Activated naive CD4-positive, alpha-beta T cell (primary cell): ENCODE measurements at places on chromosomes 11 and 22.

DNA sequence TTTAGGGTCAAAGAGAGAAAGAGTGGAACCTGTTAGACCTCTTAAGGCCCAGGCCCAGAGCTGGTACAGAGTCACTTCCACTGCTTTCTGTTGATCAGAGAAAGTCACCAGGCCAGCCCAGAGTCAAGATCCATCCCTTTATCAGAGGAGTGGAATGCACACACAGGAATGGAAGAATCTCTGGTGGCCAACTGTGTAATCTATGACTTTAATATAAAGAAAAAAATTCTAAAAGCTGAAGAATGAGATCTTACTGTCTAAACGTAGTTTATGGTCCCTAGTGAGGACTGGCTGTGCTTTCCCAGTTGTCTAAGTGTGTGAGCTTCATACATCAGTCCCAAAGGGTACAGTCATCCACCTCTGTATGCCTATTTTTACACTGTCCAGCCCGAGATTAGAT lies 51.0 kb downstream of the PPFIBP2 start:
- DNase-seq, result no peak

DNA sequence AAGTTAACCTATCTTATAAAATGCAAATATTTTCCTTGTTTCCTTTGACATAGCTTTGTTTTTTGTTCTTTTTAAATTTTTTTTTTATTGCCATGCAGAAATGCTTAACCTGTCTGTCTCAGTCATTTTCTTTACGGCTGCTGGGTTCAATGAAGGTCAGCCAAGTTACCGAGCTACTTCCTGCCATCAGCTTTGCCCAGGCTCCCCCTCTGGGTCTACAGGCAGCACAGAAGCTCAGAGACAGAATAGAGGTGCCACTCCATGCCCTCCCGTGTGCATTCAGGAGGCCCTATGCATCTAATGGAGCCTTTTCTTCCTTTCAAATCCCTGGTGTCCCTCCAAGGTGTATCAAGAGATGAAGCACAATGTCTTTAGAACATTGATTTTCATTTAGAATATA lies 411.0 kb upstream of the NARS2 start:
- DNase-seq, result no peak

- no peak for DNase-seq
Observed at GRCh38 chr11:20109731-20110445, 50.4 kb downstream of the DBX1 start.

DNA sequence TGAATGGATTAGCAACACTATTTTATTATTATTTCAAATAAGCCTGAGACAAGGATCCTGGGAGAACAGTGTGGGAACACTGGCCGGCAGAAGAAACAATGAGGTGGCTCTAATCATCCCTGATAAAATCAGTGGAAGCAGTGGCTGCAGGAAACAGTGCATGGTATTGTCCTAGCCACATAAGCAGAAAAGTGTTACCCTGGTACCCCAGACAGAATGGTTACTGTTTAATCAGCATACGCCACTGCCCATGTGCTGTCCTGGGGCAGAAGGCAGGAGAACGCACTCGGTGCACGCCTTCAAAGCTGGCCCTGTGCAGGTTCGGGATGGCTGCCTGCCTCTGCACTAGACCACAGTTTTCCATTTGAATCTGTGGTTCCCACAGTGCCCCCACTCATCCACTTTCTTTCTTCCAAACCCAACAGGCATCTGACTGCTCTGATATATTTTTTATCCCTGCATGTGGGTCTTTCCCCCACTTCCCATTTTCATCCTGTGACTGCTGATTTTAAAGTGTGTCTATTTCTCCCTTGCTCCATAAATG lies 25.7 kb downstream of the OPCML start:
- DNase-seq, result no peak

DNA sequence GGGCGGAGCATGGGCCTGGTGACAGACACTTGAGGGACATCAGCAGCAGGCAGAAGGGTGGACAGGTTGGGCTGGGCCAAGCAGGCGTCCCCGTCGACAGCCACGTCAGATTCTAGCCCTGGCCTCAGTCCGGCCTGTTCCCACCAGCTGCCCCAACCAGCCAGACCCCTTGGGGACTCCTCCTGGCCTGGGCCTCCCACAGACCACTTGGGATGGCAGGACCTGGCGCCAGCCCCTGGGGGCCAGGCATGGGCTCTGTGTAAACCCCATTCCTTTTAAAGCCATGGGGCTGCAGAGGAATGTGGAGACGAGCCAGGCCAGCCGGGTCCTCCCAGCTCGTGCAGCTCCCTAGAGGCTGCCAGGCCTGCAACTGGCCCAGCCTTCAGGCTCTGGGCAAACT lies 4.7 kb upstream of the SUSD2 start:
- DNase-seq, result no peak

GRCh38 chr22:28741200-28741784 lies 328 bp downstream of the CHEK2 start:
- no peak for DNase-seq

DNA sequence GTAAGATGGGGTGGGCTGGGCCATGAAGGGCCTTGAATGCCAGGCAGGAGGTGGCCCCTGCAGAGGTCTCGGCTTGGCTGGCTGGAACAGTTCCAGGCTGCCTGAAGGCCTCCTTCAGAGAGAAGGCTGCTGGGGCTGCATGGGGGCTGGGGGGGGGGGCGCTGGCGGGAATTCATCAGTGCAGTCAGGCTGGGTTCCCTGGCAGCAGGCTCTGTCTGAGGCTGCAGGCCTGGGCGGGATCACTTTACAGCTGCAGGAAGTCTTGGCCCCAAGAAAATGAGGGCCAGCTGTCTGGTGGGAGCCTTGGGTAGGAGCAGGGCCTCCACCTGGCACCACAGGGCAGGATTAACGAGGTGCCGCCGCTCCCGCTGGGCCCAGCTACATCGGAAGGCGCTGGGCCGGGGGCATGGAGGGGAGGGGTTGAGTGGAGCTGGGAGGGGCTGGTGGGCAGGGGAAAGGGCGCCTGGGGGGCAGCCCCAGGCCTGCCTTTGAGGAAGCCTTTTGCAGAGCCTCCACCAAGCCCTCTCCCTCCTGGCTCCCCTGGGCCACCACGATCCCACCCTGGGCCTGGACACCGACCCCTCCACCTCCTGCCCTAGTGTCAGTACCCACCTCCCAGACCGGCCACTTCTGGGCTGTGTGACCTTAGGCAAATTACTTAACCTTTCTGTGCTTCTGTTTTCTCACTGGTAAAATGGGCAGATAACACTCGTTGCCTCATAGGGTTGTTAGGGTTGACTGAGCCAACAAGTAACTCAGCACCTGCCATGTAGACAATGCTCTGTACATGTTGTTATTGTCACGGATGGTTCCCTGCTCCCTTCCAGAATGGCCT lies 31.0 kb upstream of the HMOX1 start:
- DNase-seq, result no peak

- DNase-seq, result no peak
Observed at GRCh38 chr11:90434858-90435257, 212.0 kb upstream of the CHORDC1 start.

GRCh38 chr11:92224054-92224406 lies 588 bp upstream of the FAT3 start:
- DNase-seq, result no peak

DNA sequence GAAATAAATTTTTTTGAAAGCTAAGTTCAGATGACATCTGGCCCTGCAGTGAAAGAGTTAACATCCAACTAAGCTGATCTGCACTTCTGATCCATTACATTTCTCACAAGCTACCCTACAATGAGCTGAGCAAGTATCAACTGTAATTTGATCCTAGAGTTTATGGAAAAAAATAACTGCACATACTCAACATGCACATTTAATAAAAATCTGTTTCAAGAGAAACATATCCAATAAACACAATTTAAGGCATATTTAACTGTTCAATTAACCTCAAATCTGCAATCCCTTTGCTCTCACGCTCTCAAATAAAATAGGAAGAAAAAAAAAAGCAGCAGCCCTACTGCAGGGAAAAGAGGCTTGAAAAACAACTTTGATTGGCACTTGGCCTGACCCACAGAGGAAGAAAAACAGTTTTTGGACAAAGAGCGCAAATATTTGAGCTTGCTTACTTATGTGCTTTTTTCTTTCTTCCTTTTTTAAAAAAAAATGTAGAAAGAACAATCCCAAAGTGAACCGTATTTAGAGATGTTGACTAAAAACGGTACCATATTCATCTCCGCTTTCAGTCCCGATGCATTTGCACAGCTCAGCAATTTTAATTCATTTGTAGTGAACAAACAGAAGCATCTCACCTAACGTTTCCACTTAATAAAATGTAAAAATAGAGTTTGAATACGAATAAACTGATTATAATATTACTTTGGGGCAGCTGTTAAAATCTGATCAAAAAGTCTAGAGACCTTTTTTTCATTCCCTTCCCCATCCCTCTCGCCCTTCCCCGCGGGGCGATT lies 1.6 kb downstream of the SESN3 start:
- DNase-seq, result no peak

- no peak for DNase-seq
Observed at GRCh38 chr11:34730544-34731295, 109.8 kb downstream of the EHF start.

DNA sequence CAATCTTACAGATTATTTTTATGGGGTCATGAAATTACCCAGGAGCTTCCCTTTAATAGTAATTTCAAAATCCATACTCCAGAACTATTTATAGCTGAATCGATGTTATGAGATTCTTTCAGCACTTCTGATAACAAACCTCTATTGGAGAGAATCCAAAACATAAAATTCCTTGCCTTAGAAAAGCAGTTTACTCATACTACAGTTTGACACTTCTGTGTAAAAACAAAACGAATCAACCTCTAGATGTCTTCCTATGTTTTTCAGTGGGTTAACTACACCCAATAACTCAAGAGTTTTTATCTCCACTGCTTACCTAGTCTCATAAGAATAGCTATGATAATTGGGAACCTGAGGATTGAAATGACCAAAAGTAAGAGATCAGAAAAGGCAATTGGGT lies 35.6 kb downstream of the KIF18A start:
- no peak for DNase-seq

DNA sequence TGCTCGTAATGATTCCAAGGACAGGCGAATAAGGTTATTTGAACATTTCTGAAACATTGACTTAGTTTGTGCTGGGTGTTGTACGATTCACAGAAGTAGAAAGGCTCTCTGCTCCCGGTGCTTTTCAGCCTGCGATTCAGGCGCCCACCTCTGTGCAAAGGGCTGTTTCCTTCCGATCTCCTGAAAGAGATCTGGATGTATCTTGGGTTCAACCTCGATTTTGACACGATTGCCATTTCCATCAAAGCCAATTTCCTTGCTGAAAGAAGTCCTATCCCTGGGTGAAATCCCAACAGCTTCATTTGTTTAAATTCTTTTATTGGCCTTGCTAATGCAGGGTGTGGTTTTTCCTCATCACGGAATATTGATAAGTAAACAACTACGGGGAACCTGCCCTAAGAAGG lies 1.1 kb upstream of the ZC3H12C start:
- no peak for DNase-seq

- DNase-seq, result no peak
Observed at GRCh38 chr22:29456211-29456671, 17.9 kb downstream of the RFPL1 start.

DNA sequence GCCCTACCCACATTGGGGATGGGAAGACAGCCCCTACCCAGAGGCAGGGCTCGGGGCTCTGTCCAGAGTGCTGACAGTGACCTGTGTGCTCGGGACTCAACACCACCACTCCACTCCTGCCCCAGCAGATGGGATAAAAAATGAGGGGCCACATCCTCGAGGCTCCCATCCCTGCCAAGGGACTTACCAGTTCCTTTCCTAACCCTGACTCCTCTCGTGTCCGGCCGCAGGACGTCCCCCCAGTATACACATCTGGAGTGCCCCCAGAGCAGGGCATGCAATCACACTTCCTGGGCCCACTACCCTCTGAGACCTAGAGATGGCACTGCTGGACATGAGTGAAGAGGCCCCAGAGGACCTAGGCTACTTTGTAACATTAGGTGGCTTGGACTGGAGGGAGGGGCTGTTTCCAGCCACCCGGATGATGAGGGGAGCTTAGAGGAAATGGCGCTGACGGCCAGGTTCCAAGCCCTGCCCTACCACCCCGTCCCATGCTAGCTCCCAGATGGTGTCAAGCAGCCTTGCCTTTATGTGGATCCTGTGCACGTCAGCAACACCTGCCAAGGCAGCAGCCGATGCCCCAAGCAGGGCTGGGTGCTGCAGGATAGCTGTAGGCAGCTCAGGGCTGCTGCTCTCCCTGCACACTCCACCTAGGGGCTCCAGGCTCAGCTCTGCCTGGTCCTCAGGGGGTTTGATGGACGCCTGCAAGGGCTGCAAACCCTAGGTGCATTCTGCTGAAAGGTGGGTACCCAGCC lies 86.6 kb downstream of the DGCR2 start:
- DNase-seq, result no peak

DNA sequence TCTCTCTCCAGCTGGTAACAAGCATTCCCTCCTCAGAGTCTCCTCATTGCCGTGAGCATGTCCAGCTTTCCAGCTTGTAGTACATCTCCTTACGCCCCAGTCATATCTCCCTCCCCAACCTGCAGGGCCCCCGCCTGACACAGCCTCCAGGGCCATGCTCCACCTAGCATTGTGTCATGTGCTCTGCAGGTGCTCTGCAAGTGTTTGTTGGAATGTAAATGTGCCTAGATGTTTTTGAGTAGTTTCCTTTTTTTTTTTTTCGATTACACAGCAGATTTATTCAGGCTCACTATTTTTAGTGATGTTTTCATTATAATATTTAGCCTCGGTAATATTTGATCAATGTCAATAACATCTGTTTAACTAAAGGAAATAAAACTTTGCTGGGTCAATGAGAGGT lies 82.5 kb downstream of the NCAM1 start:
- no peak for DNase-seq

- no peak for DNase-seq
Observed at GRCh38 chr22:27810609-27811151, 9.1 kb upstream of the MN1 start.

DNA sequence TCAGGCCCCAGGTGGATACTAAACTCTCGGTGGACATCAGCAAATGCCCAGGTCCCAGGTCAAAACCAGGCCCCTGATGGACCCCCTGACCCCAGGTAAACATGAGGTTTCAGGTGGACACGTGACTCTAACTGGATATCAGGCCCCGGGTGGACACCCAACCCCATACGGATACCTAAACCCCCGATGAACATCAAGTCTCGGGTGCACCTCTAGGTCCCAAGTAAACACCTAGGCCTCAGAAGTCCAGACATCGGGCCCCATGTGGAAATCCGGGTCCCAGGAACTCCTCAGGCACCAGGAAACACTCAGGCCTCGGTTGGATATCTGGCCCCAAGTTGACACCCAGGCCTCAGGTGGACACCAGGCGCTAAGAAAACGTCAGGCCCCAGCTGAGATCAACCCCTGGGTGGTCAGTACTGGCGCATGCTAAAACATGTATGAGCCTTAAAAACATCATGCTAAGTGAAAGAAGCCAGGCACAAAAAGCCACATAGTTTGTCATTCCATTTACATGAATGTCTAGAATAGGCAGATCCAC lies 54.4 kb upstream of the SEPTIN5 start:
- DNase-seq, result no peak

DNA sequence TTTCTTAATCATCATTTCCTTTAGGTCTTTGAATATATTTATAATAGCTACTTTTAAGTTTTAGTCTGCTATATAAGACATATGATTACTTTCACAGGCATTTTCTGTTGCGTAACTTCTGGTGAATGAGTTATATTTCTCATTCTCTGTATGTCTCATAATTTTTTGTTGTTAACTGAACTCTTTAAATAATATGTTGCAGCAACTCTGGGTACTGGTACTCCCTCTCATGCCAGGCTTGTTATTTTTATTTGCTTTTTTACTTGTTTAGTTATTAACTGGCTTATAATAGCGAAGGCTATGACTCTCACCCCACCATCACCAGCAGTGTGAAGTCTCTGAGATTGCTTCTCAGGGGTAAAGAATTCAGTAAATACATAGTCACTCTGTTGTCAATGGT lies 524.2 kb upstream of the CHORDC1 start:
- DNase-seq, result no peak
